RPMI7951 (cell line): ENCODE measurements at places on chromosomes 5 and 9. TPM values are rescaled to one million over a fixed set of nuclear protein-coding genes. Genes with fewer than 3 reads are reported as not detected.

Gene CTSV
- total RNA-seq = 9.1 TPM in 2 replicates

Gene ADGRD2
- not detected in 2 replicates for total RNA-seq

Gene FBXL7
- 5.0 and 6.4 TPM in 2 replicates for total RNA-seq

Gene AQP7
- total RNA-seq = not detected in 2 replicates

Gene MVB12B
- total RNA-seq = 1.6 and 2.2 TPM in 2 replicates

Gene ABO
- not detected in 2 replicates for total RNA-seq

Gene FGF10
- not detected in 2 replicates for total RNA-seq

- DNase-seq = no peak
Observed at GRCh38 chr5:59732301-59732700, 161.2 kb downstream of the PDE4D start.

DNA sequence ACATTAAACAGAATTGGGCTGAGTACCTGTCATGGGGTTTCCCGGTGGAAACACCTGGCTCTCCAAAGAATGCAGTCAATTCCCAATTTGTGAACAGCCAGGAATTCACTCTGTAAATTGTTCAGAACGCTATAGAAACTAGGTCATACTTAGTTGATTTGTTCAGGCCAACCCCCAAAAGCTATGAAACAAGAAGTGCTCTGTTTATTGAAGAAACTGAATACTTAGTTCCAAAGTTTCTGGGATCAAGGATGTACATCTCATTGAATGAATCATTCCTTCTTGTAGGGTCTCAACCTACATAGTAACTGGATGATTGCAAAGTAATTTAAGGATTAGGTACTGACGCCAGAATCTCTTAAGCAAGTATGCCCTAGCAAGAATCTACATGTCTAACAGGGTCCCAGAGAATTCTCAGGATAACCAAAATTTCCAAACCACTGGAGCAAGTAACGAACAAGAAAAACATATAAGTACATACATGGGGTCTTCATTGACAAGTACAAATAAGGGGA is 659 bp upstream of the TUSC1 start:
- DNase-seq = no peak

DNA sequence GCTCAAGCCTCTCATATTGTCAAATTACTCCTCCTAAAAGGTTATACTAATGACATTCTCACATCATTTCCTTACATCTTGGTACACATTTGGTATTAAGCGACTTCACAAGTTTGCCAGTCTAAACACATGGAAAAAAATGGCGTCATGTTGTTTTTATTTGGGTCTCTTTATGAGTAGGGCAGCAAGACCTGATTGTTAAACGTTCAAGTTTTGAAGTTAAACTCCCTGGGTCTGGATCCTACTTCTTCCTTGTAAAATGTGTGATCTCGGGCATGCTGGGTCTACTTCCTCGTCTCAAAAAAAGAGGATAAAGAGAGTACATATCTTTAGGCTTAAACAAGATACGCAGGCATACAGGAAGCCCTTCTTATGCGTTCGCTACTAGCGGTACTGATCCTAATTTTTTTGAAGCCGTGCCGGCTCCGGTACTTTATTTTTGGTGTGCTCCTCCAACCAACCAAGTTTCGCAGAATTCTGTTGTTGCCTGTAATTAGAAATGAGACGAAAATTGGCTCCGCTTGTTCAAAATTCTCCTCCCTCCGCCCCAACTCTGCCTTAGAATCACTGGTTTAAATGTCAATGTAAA is 596 bp upstream of the CDC37L1 start:
- DNase-seq = peak; percentile 26

DNA sequence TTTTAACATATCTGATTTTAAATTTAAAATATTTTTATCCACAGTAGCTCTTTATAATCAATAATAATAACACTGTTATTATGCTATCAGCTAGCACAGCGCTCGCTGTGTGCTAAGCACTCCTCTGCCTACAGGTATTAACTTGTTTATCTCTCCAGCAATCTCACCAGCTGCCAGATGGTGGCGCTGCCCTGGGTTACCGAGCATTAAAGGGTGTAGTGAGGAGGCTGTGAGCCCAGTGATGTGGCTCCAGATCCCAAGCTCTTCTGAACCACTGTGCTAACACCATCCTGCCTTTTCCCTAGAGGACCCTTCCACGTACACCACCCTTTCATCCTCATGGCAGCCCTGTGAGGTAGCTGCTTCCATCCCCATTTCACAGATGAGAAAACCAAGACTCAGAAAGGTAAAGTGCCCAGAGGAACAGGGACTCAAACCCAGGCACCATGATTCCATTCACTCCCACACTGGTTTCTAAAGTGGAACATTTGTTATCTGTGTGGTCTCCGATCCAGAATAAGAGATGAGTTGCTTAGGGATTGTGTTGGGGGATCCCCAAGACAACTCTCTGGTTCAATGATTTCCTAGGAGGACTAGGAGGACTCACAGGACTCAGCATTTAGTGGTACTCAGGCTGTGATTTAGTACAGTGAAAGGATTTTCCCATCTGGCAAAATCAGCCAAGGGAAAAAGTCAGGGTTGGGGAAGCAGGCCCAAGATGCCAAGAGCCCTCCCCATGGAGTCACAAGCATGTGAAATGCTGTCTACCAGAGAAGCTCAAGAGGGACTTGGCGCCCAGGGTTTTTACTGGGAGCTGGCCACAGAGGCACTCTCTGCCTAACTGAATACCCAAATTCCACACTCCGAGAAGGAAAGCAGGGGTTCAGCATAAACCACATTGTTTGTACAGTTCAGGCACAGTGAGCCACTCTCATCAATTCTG is 7.0 kb downstream of the IGFBPL1 start:
- DNase-seq = no peak

DNA sequence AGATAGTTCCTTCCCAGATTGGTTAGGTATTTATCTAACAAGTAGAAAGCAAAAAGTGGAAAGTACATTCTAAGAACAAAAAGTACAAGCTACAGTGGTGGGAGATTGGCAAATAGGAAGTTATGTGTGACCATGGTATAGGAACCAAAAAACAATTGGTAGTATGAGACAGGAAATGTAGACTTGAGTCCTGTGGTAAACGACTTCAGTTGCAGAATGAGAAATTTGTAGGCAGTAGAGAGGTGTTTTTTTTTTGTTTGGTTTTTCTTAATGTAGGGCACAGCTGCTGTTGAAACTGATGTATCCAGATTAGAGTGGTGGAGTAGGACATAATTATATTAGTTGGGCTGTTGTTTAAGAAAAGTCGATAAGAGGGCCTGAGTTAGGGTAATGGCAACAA is 72.0 kb downstream of the CCNH start:
- DNase-seq = no peak

GRCh38 chr5:154408811-154409210 is 37.0 kb upstream of the SAP30L start:
- no peak for DNase-seq

DNA sequence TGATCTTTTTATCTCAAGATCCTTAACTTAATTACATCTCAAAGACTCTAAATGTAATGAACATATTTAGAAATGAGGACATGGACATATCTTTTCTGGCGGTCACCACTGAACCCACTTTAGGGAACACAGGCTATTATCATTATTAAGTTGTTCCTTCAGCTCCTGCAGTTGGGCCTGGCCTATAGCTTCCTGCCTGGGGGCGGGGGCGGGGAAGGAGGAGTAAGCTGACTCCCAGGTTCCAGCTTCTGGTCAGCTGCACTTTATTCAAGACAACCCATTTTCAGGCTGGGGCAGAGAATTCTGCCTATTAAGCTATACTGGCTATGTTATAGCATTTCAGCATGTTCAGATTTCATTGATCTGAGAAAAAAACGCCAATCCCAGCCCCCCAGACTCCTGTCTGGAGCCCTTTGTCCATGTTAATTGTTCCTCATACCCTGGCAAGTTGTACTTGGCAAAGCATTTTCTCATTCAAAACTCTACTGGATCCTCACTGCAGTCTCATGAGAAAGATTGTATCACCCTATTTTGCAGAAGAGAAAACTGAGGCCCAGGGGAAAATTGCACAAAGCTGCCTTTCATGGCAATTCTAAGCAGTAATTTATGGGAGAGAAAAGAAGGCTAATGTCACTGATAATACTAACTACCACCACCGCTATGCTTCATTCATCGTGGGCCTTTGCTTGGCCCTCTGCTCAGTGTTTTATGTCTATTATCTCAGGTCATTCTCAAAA is 25.1 kb downstream of the COL15A1 start:
- no peak for DNase-seq

DNA sequence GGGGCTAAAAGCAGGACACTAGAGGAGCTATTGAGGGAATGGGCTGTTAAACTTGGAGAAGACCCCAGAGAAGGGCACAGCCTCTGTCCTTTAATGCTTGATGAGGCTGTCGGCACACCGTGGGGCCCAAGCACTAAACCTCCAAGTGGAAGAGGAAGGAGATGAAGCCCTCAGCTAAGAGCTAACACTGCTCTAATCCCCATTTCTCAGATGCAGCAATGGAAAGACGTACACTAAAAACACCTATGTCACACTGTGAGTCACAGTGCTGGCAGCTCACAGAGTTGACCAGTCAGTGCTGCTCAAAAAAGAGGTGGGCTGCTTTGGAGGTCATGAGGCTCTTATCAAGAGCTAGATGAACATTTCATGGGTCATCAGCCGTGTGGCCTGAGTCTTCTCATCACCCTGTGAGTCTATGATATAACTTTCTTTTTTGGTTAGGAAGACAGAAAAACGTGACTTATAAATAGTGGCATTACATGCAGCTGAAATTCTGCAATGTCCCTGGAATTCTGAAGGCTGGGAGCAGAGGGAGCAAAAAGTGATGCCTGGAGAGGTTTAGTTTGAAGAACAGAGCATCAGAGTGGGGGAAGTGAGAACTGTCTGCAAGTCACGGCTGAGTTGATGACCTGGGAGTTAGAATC is 21.5 kb downstream of the TNFSF8 start:
- no peak for DNase-seq

DNA sequence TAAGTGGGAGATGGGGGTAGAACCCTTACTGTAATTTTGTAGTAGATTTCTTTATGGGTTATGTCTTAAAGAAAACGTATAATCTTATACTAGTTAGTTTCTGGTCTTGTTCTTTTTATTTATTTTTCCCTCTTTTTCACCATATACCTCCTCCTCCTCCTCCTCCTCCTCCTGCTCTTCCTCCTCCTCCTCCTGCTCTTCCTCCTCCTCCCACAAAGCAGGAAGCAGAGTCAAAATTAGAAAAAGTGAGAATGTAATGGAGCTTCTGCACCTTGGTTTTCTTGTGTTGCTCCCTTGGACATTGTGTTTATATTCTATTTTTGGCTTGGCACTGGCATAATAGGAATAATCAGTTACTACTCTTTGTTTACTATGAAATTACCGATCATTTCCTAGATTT is 4.5 kb downstream of the MACIR start:
- DNase-seq = no peak

- no peak for DNase-seq
Observed at GRCh38 chr9:133566817-133567216, 32.3 kb downstream of the ADAMTSL2 start.

DNA sequence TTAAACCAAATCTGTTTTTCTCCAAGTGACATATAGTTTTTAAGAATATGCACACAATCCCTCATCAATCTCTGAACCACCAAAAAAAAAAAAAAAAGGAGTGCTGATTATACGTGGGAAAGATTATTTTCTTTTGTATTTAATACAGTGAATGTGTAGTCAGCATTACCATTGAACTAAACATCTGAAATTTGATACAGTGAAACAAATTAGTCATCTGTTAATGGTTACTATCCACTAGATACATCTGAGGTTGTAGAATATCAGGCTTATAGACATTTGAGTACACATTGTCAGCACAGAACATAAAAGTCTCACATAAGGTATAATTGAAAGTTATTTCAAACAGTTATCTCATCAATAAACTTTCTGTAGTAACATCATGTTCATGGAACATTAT is 87.0 kb downstream of the SLF1 start:
- peak; percentile 3 for DNase-seq

- DNase-seq = no peak
Observed at GRCh38 chr5:133322743-133323142, 270.9 kb downstream of the HSPA4 start.

DNA sequence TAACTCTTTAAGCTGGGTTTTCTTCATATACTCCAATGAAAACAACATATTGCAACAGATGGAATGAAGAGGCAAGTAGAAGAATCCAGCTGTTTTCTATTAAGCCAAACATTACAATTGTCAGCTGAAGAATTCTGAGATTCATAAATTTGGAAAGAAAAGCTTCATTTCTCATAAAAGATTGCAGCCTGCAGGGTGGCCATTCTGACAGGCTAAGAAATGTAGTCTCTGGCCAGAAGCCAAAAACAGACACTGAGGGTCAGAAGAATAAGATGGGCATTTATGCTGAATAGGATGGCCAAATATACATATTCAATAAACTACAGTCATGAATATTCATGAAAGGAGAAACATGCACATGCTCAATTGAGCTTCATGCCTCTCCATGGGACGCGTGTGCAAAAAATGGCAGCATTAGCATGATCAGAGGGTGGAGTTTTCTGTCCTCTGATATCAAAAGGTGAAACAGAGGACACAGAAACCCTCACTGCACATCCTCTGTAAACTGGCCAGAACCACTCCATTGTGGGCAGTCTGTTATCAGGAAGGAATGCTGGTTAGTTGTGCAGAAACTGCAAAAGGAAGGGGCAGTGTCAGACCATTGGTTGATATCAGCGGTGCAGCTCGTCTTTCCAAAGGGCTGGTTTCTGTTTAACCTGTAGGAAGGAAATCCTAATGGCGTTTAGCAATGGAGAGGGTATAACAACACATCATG is 50.2 kb downstream of the FXN start:
- DNase-seq = no peak
